ENCODE measurements at places on chromosomes 1 and 21. TPM values are rescaled to one million over a fixed set of nuclear protein-coding genes. Genes with fewer than 3 reads are reported as not detected.

The WNT9A gene
- total RNA-seq, result 3.9 TPM

The KCNE2 gene
- total RNA-seq, result not detected

The SPATC1L gene
- 12.8 TPM for total RNA-seq

The S1PR1 gene
- 308 TPM for total RNA-seq

The LSM10 gene
- 6.4 TPM for total RNA-seq

The LCK gene
- not detected for total RNA-seq

The ARMH1 gene
- total RNA-seq, result 0.33 TPM
